HAP-1 (cell line): ENCODE measurements at places on chromosomes 3 and 15.
A peak's percentile ranks its signal among the peaks of the same experiment; 100 is the strongest.

DNA sequence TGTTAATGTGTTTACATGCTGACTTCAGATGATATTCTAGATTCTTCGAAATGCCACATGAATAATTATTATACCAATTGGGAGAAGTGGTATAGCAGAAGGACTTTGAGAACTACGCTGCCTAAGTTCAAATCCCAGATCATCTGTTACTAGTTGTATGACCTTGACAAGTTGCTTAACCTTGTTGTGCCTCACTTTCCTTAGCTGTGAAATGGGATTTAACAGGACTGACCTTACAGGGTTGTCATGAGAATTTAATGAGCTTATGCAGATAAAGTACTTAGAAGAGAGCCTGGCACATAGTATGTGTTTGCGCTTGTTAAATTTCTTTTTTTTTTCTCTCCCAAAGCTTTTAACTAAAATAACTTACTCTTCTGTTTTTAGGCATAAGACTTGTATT, 24.4 kb downstream of the WDR76 start:
- no peak for DNase-seq

DNA sequence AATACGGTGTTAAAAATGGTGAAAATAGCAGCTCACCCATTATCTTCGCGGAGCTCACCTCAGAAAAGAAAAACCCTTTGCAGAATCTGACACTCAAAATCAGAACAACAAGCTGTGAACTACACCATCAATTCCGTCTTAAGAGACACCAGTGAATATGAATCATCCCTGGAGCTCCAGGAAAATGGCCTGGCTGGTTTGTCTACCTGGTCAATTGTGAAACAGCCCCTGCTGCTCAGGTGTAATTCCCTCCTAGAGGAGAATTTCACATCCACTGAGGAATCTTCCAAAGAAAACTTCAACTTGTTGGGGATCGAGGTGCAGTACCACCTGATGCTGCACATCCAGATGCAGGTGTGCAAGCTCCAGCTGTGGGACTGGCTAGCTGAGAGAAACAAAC, 3.0 kb upstream of the XRN1 start:
- DNase-seq = no peak

- no peak for DNase-seq
Measured at GRCh38 chr3:55329849-55330248, 157.3 kb downstream of the WNT5A start.

- DNase-seq = no peak
Measured at GRCh38 chr3:103067963-103068362, 633.1 kb downstream of the ZPLD1 start.

DNA sequence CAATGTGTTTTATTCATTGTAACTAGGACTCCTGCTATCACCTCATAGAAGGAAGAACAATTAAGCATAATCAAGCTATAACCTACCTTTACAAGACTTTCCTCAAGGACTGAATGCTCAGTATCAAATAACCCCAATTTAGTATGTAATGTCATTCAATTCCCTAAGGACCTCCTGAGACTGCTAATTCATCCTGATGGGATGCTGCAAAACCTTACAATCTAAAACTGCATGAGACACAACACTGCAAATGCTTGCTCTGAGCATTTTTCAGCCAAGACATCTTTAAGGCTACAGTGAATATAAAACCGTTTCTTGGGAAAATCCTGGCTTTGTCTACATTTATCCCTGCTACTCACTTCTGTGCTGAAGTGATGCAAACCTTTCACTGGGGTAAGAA, 69.9 kb downstream of the RYK start:
- no peak for DNase-seq

DNA sequence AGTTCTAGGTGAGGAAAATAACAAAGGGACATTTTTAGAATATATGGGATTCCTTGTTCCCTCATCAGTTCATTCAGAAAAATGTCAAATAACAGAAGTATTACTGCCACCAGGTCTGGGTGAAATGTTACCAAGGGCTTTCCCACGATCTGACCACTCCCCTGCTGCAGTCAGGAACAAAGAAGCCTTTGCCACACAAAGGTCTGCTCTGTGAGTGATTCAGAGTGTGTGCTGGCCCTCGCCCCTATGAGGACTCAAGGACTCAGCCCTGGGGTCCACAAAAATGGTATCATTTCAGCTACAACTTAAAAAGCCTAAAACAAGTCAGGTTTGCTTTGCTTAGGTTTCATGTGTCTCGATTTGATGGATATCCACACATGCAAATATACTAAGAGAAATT, 5.0 kb downstream of the MKRN3 start:
- DNase-seq = no peak

- no peak for DNase-seq
Measured at GRCh38 chr3:53809267-53809666, 37.0 kb downstream of the CHDH start.

DNA sequence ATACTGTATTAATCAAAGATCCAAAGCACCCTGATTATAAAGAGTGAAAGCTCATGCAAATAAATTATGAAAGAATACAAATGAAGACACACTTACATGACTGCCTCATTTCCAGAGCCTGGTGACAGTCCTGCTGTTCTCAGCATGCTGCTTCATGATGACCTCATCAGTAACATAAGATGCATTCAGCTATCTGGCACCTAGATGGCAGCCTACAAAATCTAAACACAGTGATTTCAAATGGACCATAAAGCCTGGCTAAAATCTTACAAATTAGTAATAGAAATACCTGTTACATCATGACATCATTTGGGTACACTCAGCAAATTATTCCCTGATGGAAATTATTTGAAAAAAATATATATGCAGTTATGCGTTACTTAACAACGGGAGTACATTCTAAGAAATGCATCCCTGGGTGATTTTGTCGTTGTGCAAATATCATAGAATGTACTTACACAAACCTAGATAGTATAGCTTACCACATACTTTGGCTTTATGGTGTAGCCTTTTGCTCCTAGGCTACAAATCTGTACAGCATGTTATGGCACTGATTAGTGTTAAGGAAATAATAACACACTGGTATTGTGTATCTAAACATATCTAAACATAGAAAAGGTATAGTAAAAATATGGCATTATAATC, 207.2 kb downstream of the EPHA3 start:
- DNase-seq = peak; percentile 22

DNA sequence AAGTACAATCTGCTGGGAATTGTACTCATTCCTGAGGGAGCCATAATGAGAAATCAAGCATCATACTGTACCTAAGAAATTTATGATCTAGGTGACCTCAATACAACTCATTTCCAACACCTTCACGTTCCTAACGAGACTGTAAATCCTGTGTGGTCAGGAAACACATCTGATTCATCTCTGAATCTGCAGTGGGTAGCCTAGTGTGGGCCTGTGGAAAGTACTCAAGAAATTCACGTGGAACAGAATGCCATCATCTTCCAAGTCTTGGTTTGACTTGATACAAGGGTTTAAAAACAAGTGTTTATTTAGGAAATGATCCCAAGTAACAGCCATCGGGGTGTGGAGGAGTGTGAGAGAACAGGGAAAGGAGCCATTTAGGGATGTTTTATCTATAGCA, 568.9 kb downstream of the EDEM1 start:
- no peak for DNase-seq

GRCh38 chr3:58009026-58009748, 965 bp downstream of the FLNB start:
- peak; percentile 49 for DNase-seq

GRCh38 chr3:51813539-51813938, 34.5 kb upstream of the IQCF6 start:
- no peak for DNase-seq

- DNase-seq = no peak
Measured at GRCh38 chr3:50057756-50058155, 31.0 kb upstream of the RBM5 start.

- no peak for DNase-seq
Measured at GRCh38 chr15:29937956-29938355, 115.7 kb upstream of the TJP1 start.
